ENCODE measurements at places on chromosomes 3 and 15.

DNA sequence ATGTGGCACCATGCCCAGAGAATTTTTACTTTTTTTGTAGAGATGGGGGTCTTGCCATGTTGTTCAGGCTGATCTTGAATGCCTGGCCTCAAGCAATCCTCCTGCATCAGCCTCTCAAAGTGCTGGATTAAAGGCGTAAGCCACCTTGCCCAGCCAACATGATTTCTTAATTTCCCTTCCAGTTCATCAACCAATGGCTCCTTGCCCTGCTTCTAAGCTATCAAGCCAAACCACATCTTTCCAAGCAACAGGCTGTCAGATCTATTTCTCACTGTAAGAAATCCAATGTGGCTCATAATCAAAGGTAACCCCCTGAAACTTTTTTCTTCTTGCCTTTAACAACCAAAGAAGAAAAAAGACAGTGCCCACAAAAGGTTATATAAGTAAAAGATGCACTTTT is 204.2 kb upstream of the ICE2 start:
- no peak for DNase-seq

DNA sequence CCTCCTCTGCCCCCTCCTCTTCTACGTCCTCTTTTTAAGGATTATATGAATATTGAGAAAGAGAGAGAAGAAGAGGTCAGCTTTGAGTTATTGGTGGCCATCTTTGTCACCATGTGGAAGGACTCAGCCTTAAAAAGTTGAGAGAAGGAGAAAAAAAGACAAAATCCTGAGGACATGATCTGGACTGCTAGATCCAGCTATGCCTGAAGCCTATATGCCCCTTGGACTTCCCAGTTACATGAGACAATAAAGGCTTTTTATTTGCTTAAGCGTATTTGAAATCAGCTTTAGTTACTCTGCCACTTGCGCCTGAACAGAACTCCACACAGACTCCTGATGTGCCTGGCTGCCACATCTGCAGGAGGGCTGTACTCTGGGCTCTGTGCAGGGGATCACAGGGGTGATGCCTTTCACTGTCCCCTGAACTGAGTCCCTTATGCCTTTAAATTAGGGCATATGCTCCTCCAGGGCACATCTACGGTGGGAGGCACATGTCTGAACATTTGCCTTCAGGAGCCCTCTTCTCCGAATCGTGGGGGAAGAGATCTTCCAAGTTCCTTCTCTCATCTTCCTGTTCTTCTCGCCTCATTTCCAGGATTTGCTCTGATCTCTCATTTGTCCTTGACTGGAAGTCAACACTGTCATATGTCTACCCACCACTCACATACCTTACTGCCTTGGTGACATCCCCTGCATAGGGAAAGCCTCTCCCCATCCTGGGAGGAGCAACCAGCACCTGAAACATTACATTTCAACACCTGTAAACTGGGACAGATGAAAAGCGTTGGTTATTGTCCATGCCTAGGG is 14.0 kb upstream of the PLA2G4E start:
- DNase-seq: no peak

- DNase-seq: no peak
Measured at GRCh38 chr3:112012205-112012992, 13.7 kb downstream of the TAGLN3 start.

GRCh38 chr3:32569540-32570420 is 878 bp downstream of the DYNC1LI1 start:
- peak; percentile 53 for DNase-seq

DNA sequence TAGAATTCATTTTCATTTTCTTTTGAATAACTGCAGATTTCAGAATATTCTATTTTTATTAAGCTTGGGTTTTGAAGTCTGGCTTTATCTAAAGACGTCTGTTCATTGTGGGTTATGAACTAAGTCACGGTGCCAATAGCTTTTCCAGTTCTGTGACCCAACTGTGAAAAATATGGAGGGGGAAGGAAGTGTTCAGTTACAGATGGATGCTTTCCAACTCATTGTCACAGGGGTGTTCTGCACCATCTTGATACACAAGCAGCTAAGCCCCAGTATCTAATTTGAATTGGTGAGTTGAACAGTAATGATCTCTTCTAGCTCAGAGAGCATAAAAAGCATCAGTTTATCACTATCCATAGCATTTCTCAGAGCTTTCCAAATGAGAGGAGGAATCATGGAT is 710.6 kb downstream of the EDEM1 start:
- no peak for DNase-seq

GRCh38 chr3:57559526-57559925 is 3.5 kb downstream of the PDE12 start:
- no peak for DNase-seq

- no peak for DNase-seq
Measured at GRCh38 chr15:44215594-44215993, 20.5 kb upstream of the FRMD5 start.

DNA sequence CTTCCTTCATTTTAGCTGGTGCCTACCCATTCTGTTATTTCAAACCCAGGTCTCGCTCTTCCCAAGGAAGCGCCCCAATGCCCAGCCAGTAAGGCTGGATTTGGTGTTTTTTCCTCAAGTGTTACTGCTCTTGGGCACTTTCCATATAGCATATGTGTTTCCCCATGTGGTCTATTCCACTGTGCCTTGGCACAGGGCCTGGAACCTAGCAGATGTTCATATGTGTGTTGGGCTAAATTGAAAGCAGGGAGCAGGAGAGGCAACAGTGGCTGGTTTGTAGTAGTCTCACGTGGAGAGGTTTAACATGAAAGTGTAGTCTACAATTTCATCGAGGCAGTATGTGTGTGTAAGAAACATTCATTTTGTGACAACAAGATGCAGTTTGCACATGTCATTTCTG is 48.2 kb upstream of the TEX264 start:
- DNase-seq: no peak

GRCh38 chr3:113741620-113742019 is 4.4 kb downstream of the NAA50 start:
- DNase-seq: no peak

DNA sequence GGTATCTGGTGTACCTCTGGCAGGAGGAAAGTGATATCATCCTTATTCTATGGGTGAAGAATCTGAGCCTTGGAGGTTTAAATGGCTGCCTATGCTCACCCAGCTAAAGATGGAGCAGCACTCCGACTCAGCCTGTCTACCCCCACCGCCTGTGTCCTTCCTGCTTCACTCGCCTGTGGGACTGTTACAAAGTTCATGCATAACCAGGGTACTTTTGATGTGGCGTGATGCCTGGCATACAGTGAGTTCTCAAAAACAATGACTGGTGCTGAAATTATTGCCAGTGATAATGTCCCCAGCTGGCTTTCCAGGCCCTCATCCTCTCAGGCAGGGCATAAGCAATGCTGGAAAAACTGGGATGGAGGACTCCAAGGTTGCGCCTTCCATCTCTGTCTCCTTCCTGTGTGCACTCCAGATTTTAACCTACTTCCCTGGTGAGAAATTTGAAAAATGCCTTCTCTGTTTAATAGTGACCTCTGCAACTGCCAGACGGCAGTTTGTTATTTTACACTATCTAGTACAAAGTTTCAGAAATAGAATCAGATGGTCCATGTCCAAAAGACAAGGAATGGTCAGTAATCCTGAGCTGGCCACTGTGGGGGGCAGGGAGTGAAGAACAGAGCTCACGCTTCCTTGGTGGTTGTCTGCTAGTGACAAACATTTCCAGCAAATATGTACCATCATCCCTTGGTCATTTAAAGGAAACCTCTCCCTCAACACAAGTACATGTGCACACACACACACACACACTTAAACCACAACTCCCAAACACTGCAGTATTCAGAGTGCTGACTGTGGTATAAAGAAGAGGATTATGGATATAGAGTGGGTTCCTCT is 86.5 kb upstream of the NMNAT3 start:
- no peak for DNase-seq

Data from HTR-8/SVneo (cell line).